ENCODE measurements at places on chromosomes 12 and 14. TPM values are rescaled to one million over a fixed set of nuclear protein-coding genes. Genes with fewer than 3 reads are reported as not detected.

- peak; percentile 40 for DNase-seq
Observed at GRCh38 chr12:128817111-128818015, 6.4 kb downstream of the SLC15A4 start.

GRCh38 chr12:67482751-67483661 lies 165.5 kb upstream of the DYRK2 start:
- DNase-seq: no peak

DNA sequence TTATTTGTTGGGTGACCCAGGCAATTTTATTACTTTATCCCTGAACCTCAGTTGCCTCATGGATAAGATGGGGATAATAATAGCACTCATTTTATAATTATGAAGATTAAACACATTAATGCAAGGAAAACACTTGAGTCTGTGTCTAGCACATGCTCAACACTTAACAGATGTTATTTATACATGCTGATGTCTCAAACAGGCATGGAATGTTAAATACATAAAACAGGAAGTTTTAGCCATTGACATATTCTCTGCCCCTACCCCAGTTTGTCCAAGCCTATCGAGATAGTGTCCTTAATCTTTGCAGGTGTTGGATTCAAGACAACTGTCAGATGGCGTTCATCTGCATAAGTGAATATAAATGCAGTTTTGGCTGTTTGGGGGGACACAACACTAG lies 109.8 kb downstream of the SCAF11 start:
- DNase-seq: no peak

DNA sequence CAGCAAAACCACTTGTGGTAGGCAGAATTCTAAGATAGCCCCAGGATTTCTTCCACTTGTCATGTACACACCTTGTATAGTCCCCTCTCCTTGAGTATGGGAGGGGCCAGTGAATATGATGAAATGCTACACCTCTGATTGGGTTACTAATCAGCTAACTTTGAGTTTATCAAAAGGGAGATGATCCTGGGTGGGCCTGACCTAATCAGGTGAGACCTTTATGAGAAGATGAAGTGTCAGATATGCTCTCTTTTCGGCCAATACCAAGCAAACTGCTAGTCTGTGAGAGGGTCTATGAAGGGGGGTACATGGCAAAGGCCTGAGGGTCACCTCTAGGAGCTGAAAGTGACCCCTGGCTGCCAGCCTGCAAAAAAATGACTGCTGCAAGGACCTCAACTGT lies 154.3 kb upstream of the CRY1 start:
- no peak for DNase-seq

GRCh38 chr12:13084898-13085640 lies 18.4 kb downstream of the GSG1 start:
- no peak for DNase-seq

- DNase-seq: no peak
Observed at GRCh38 chr14:49636866-49637265, 1.8 kb upstream of the DNAAF2 start.

DNA sequence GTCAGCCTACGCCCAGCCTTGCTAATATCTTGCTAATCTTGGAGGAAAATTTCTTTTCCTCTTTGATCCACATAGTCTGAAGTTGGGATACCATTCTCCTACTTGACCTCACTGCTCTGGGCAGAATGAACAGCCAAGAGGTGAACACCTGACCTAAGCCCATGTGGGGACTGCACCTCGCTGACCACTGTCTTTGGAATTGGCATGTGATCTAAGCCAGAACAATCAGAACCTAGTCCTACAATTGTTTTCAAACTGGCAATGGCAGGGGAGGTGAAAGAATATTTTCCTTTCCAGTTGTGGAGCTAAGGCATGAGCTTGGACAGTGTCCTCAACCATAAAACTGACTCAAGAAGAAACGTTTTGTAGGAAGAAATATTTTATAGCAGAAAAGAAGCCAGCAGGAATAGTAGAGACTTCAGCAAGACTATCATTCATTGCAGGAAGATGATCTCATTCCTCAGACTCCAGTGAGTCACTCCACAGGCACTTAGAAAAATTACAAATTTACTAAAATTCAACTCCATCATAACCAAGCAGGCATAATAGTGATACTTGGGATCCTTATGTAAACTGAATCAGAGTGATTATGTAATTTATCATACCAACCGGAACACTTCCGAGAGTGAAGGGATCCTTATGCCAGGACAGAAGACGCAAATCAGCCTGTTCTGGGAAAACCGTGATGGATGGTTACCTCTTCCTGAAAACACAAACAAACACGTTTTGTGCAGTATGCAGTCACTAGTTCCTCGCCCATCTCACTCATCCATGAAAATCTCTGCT lies 14.7 kb downstream of the PTPRO start:
- DNase-seq: no peak

- no peak for DNase-seq
Observed at GRCh38 chr14:61106271-61106958, 125.4 kb downstream of the SLC38A6 start.

GRCh38 chr14:103745424-103745823 lies 29.8 kb downstream of the ZFYVE21 start:
- DNase-seq: no peak

- peak; percentile 83 for DNase-seq
Observed at GRCh38 chr14:103292426-103293374, 41.3 kb upstream of the EIF5 start.

DNA sequence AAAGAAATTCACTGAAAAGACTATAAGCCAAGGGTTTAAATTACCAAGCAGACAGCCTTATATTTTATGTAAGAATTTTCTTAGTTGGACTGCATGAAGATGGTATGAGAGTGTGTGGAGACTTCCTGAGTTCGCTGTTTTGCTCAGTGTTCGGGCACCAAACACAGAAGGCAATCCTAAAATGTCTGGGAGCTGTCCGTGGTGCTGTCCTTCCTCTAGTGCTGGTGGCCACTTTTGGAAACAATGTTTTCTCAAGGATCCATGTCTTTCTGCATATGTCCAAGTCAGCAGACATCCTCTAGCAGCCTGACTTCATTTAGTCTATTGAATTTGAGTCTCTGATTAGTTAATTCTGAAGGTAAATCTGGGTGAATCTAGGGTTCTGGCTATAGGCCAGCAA lies 135.8 kb downstream of the SLC8A3 start:
- no peak for DNase-seq

DNA sequence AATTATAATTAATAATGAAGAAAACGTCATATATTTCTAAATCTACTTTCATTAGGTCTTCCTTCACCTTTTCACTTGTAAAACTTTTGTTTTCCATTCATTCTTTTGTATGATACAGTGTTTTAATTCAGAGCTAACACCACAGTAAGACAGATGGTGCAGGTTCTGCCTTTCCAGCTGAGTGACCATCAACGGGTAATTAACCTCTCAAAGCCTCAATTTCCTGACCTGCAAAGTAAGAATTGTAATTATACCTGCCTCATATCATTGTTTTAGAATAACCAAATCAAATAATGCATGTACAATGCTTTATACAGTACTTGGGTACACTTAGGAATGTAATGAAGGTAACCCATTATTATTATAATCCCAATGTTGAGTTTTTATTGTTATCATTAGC lies 157.6 kb downstream of the FOXA1 start:
- DNase-seq: no peak

DNA sequence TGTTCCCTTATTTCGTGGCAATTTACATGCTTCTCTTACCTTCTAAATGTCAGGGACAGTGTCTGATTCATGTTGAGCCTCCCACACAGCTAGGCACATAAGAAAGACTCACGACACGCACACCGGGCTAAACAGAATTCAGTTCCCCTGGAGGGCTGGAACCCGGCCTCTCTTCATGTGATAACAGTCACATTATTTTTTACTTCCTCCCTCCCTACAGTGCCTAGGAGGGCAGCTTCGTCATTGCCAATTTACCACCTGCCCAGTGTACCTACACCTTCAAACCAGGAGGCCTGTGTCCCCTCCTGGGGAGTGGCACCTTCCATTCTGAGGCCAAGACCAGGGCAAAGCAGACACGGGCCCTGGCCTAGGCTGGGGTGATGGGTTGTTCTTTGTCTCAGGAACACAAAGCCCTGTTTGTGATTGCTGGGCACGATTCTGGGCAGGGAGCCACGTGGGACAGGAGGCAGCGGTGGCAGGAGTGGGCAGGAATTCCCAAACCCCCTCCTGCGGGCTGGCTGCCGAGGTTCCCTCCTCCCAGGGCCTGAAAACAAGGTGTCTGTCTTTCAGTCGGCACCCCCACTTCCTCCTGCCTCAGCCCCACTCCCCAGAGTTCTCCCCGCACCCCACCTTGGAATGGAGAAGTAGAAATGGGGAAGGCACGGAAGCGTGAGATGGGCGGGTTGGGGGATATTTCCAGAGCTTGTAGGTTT lies 6.8 kb upstream of the RASAL1 start:
- DNase-seq: peak; percentile 70

- DNase-seq: no peak
Observed at GRCh38 chr12:45701296-45701695, 28.2 kb upstream of the ARID2 start.

- no peak for DNase-seq
Observed at GRCh38 chr12:49954863-49955830, 4.6 kb downstream of the AQP2 start.

- DNase-seq: no peak
Observed at GRCh38 chr14:50855558-50855957, 16.3 kb upstream of the ABHD12B start.

DNA sequence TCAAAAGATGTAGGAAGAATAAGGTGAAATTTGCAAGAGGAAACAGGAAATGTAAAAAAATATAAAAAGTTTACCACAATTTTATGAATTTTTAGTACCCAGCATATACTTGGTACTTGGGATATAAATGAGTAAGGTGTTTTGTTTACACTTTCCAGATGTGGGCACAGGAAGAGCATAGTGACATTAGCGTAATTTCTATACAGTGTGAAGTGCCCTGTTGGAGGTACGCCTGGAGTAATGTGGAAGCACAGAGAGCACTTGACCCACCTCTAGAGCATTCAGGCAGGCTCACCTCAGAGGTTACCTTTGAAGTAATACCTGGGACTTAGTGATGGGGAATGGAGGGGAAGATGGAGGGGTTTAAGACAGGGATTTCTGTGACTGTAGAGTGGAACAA lies 89.5 kb downstream of the AEBP2 start:
- DNase-seq: no peak

DNA sequence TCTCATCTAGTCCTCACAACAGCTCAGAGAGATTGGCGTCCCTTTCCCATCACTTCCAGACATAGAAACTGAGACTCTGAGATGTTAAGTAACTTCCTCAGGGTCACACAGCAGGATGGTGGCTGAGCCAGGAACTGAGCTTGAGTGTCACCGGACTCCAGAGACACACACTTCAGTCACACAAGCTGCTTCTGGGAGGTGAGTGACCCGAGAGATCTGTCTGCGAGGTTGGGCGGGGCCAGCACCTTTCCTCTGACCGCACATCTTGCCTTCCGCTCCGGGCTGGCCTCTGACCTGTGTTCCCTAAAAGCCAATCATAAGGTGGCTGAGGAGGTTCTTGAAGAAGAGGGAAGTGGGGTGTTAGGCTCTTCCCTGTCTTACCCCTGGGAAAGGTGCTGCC lies 72.2 kb downstream of the ADCK1 start:
- no peak for DNase-seq

DNA sequence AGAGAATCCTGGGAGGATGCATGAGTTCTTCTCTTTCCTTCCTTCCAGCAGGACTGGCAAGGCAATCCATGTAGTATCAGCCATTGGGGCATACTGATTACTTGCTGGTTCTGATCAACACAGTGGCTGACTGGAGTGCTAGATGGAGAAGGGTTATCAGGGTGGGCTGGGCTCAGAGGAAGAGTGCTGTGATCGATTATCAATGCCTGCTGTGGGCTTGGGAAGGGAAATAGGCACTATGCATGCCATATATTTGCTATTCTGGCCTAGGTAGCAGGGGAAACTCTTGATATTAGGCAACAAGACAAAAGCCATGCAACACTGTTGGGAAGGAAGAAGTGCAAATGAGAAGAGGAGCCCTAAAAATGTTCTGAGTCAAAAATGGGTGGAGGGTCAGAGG lies 45.8 kb downstream of the HRK start:
- no peak for DNase-seq

GRCh38 chr14:65709576-65709975 lies 297.0 kb downstream of the FUT8 start:
- no peak for DNase-seq

DNA sequence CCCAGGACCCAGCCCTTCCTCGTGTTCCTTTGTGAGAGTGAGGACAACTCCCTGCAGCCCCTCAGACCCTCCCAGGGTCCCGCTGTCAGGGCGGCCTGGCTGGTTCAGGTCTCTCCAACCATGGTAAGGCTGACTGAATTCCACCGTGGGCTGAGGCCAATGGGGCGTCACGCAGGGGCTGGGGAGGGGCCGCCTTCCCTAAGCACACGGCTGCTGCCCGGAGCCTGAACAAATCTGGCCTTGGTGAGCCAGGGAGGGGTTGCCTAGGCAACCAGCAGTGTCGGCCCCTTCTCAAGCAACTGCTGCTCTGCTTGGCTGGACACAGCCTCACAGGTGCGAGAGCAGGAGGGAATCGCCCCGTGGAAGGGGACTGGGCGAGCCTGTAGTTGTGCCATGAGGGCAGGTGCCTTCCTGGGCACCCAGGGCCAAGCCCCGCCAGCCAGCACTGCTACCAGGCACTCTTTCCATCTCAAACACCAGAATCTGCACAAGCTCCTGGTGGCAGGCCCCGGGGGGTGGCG lies 37.0 kb upstream of the GALNT9 start:
- DNase-seq: no peak

GRCh38 chr14:92632546-92633273 lies 115.7 kb downstream of the LGMN start:
- DNase-seq: no peak

DNA sequence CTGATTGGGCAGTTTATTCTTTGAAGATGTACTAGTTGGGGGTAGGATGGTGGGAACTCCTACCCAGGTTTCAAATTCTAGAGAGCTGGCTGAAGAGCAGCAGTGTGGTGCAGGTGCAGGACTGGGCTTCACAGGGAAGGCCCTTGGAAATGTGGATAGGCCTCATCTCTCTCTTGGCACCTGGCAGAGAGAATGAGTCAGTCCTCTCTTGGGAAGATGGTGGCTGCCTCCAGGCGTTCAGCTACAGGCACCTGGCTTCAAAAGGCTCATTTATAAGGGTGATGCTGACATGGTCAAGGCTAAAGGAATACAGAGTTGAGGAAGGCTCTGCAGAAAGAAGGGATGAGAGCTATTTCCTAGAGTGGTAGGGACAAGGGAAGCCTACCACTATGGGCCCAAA lies 179.7 kb upstream of the VASH1 start:
- DNase-seq: no peak

GRCh38 chr14:82510007-82510406 lies 976.4 kb upstream of the SEL1L start:
- DNase-seq: no peak

- DNase-seq: no peak
Observed at GRCh38 chr12:132638541-132639408, 20.2 kb downstream of the P2RX2 start.

- no peak for DNase-seq
Observed at GRCh38 chr12:7064516-7064915, 4.0 kb downstream of the C1S start.

GRCh38 chr12:57893431-57894353 lies 47.2 kb upstream of the CTDSP2 start:
- DNase-seq: peak; percentile 53

The CMA1 gene
- not detected for total RNA-seq

The IGF1 gene
- total RNA-seq: 2.9 TPM

The PDZRN4 gene
- 46.9 TPM for total RNA-seq

The LRRC9 gene
- total RNA-seq: 0.82 TPM

The TBC1D30 gene
- total RNA-seq: 59.1 TPM

The GDF3 gene
- not detected for total RNA-seq

The TMTC3 gene
- total RNA-seq: 28.1 TPM

The SDR9C7 gene
- 0.41 TPM for total RNA-seq

The LRRC74A gene
- not detected for total RNA-seq

The SYNE2 gene
- 109 TPM for total RNA-seq

The ERBB3 gene
- total RNA-seq: 2.0 TPM

The CFAP54 gene
- total RNA-seq: 5.3 TPM

The CEBPE gene
- not detected for total RNA-seq

The TOMM20L gene
- total RNA-seq: not detected
